ENCODE measurements at places on chromosomes 12 and 14.

- no peak for DNase-seq
Measured at GRCh38 chr14:64800000-64800399, 79.7 kb downstream of the SPTB start.

DNA sequence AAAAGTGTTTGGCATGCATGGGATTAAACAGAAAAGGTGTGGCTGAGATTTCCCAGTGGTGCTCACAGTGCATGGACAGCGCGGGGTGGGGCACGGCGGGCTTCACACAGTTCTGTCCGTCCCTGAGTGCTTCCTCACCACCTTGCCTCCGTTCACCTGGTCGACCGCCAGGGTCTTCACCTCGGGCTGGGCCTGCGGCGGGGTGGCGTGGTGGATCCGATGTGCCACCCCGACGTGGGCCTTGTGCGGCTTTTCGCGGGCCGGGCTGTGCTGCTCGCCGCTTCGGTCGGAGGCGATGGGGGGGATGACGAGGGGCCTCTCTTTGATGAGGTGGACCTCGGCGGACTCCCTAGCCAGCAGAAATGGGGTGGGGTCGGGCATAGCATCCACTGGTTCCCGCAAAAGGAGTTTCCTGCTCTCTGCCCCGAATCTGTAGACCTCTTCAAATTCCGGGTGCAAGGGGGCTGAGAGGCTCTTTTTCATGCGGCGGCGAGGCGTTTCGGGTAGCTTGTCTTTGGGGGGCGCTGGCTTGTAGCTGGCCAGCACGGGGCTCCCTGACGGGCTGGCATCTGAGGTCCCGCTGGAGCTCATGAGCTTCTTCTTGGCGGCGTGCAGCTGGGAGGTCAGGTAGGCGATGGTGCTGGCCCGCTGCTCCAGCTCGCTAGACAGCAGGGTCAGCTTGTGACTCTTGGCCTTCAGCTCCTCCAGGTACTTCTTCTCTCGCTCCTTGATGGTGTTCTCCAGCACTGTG, 35.5 kb downstream of the CCDC92 start:
- no peak for DNase-seq

- no peak for DNase-seq
Measured at GRCh38 chr14:43540948-43541347, 966.1 kb downstream of the FSCB start.

DNA sequence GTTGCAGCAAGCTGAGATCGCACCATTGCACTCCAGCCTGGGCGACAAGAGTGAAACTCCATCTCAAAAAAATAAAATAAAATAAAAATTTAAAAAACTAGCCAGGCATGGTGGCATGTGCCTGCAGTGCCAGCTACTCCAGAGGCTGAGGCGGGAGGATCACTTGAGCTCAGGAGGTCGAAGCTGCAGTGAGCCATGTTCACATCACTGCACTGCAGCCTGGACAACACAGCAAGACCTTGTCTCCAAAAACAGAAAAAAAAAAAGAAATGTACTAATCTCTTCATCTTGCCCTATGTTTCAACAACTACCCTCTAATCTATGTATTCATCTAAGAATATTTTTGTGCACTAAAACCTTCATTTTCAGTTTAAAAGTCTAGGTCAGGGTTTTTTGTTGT, 6.5 kb downstream of the NAA25 start:
- DNase-seq: no peak

GRCh38 chr14:103649001-103649400, 20.0 kb downstream of the KLC1 start:
- no peak for DNase-seq

- DNase-seq: no peak
Measured at GRCh38 chr14:21213652-21214051, 55.6 kb downstream of the HNRNPC start.

DNA sequence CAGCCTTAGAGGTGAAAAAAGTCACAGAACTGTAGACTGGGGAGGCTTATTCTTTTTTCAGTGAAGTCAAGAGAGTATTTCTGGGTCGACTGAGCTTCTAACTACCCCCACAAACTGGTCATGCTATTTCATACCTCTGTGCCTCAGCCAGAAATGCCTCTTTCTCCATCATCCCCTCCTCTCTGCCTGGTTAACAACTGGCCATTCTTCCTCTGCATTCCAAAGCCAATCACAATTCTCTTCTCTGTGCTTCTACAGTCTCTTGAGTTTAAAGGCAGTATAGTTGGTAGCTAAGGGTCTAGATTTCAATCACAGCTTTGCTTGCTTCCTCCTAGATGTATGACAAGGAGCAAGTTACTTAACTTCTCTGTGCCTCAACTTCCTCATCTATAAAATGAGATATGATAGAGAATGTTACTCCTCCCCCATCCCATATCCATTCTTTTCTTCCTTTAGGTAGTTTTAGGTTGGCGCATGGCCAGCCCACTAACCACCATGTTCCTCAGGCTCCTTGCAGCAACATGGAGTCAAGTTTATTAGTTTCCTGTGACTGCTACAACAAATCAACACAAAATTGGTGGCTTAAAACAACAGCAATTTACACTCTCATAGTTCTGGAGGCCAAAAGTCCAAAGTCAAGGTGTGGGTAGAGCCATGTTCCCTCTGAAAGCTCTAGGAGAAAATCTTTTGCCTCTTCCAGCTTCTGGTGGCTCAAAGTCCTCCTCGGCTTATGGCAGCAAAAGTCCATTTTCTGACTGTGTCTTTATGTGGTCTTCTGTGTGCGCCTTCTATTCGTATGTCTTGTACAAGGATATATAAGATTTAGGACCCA, 62.5 kb downstream of the ITPR2 start:
- DNase-seq: no peak

DNA sequence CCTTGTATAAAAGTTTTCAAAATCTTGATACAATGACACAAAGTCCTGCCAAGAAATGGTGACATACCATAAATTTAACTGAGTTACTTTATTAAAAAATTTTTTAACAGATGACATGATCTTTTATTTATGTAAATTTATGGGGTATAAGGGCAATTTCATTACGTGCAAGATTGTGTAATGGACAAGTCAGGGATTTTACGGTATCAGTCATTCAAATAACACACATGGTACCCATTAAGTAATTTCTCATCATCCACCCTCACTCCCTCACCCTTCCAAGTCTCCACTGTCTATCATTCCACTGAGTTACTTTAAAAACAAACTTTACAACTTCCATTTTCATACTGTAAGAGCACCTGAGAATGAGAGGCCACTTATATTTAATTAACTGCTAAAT, 37.4 kb downstream of the SPTLC2 start:
- no peak for DNase-seq

DNA sequence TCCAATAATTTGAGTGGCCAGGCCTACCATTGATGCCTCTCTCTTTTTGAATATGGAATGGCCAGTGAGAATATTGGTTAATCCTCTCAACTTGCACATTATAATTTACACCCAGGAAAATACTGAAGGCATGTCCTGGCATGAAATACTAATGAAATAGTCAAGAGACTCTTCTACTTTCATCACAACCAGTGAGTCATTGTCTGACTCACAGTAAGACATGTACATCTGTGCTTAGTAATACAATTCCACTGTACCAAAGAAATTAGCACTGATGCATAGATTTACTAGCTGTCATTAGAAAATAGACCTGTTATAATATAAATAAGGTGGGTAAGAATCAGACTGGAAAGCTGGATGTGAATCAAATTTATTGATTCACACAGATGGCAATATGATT, 31.6 kb downstream of the KCNC2 start:
- no peak for DNase-seq

GRCh38 chr12:944211-944610, 5.3 kb downstream of the RAD52 start:
- DNase-seq: no peak

- DNase-seq: no peak
Measured at GRCh38 chr12:69044887-69045286, 111.9 kb upstream of the CPM start.
